ENCODE measurements at places on chromosomes 6 and 20.

DNA sequence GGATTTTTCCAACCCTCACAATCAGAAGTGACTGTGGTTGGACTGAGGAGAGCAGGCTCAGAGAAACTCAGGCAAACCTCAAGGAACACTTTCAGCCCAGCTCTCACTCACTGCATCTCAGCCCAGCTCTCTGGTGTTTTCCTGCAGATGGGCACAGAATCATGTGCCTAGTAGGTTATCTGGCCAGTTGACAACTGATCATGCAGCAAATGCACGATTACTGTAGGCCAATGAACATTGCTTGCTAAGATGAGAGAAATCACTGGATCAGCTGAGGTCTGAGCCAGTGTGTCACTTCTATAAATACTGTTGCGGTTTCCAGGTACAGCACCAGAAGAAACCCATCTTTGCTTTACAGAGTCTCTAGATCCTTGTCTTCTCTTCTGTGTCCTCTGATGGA, 540.5 kb downstream of the CD83 start:
- no peak for DNase-seq

GRCh38 chr6:11235062-11235461, 2.6 kb upstream of the NEDD9 start:
- no peak for DNase-seq

- no peak for DNase-seq
These were observed 50.3 kb downstream of the ABHD12 start for GRCh38 chr20:25340380-25340779.

- no peak for DNase-seq
These were observed 420 bp upstream of the MCCD1 start for GRCh38 chr6:31528307-31528777.

GRCh38 chr6:158561321-158561884, 1.5 kb downstream of the TMEM181 start:
- DNase-seq, result no peak

- no peak for DNase-seq
These were observed 78.5 kb upstream of the SIRPA start for GRCh38 chr20:1816384-1817381.

- DNase-seq, result no peak
These were observed 102.7 kb upstream of the QKI start for GRCh38 chr6:163311830-163312229.

DNA sequence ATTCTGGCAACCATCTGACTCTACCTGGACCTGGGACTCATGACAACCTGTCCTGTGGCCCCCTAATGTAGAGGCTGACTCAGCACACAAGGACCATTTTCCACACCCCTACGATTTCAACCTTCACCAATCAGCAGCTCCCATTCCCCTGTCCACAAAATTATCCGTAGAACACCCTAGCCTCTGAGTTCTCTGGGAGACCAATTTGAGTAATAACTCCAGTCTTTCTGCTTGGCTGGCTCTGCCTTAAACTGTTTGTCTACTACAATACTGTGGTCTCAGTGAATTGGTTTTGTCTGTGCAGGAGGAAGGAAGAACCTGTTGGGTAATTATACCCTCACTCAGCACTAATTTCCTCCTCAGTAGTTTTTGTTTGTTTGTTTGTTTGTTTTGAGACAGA, 99.3 kb upstream of the MRPS10 start:
- DNase-seq, result no peak

GRCh38 chr6:160112628-160113299, 8.9 kb upstream of the SLC22A1 start:
- no peak for DNase-seq

DNA sequence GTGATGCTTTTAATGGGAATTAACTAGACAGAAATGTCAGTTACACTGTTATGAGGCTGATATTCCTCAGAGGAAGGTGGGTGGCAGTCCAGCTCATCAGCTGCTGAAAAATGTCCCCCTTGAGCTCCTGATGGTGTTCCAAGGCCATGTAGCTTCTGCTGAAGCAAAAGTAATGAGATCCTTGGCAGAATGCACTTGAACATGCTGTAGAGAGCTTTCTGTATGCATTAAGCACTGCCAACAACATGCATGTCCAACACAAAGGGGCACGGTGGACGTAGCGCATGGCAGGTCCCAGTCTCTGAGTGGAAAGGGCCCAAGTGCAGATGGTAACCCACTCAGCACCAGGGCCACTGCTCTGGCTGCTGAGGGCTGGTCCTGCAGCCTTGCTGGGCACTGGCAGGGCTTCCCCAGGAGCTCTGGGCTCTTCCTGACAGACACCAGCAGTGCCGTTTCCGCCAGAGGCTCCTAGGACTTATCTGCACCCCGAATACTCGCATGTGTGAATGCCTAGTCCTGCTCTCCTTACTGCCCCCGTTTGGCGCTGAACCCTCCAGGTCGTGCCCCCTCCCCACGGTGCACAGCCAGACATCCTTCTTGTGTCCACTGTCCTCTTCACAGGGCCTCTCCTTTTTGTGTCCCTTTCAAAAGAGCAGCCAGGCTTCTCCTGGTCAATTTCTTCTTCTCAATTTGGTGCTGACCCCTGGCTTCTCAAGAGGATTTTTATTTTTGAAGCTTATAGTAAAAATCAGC, 18.6 kb upstream of the SYNDIG1 start:
- DNase-seq, result no peak

DNA sequence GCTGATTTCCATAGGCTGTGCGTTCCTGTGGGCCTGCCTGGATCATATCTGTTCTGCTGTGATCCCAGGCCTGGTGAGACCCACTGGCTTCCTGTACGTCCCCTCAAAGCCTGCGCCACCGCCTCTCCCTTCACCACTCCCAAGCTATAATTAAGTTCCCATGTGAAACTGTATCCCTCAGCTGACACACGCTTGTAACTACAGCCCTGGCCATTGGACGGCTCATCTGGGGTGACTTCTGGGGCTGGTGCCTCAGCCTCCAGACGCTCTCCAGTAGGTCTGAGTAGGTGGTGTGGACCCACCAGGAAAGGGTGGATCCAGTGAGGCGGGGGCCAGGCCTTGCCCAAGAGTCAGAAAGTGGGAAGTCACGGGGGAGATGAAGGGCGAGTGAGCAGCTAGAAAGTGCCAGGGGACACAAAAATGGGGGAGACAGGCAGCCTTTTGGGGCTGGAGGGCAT, 21.0 kb downstream of the PPARD start:
- no peak for DNase-seq

- DNase-seq, result no peak
These were observed 485 bp downstream of the TGIF2 start for GRCh38 chr20:36573798-36574365.

DNA sequence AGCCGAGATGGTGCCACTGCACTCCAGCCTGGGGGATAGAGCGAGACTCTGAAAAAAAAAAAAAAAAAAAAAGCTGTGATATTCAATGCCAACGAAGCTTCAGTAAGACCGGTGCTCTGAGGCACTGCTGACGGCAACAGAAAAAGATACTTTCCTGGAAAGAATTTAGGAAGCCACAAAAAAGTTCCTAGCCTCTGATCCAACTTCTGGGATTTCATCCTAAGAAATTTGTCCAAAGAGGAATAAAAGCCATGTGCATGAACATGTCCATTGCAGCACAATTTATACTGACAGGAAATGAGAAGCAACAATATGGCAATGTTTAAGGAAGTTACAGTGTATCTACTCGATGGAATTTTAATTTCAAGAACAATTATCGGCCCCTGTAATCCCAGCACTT, 24.5 kb upstream of the CARMIL1 start:
- no peak for DNase-seq

GRCh38 chr6:33746651-33747100, at the start of gene IP6K3:
Gene IP6K3 (minus strand): TSS chr6:33746905. CDS start chr6:33735476, 11,429 bp downstream.
- DNase-seq, result no peak

GRCh38 chr20:41308726-41309413, 8.7 kb downstream of the ZHX3 start:
- no peak for DNase-seq

GRCh38 chr6:43674291-43674690, 13.3 kb downstream of the MRPS18A start:
- no peak for DNase-seq

DNA sequence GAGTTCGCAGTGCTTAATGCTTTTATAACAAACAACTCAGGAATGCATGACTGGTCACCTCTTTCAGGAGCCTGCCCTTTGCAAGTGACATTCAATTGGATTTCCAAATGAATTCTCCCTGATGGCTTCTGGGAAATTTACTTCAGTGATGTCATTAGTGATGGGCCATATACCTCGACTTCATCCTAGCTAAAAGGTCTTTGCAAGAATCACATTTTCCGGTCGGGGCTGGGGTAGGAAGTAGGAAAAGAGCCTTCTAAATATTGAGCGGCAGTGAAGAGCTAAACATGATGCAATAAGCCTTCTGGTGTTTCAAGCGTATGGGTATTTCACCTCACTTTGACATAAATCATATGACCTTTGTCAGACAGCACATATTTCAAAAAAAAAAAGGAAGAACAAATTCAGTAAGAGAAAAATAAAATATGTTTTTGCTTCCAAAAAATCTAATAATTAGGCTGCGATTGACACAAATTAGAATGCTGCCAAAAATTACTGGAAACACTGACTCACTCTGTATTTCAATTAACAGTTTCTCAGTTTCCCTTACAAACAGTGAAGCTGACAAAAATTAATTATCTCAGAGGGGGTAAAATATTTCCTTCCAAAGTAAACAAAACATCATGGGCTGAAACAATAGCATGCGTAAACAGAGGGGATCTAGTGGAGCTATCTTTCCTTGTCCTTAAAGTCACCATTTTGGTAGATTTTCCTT, 39.8 kb downstream of the ADTRP start:
- no peak for DNase-seq

DNA sequence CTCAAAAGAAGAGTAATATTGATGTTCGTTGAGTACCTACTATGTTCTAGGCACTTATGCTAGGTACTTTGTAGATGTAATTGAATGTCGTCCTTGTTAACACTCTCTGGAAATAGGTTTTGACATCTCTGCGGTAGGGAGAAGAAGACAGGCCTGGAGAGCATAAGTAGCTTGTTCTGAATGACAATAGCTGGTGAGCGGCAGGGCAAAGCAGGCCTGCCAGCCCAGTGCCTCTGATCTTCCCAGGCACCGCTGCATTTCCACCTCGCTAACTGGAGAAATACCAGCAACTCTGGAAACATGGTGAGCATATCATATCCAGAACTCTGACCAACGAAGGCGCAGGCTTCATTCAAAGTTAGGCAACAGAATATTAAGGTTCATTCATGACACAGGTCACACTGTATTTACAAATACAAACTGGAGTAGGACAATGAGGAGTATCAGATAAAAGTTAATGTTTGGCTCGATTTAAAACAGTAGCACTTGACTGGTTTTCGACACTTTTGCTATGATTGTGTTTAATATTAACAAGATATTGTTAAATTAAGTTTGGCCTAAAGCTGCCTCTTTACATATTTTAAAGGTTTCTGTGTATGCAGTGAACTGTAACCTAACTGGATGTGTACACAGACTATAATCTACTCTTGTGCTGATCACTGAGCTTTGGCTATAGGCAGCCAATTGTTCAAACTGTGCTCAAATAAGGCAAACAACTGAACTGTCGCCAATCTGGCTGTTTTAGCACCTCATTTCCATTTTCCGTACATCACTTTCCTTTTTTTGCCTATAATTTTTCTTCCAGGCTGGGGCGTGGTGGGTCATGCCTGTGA, 54.1 kb downstream of the PPP1R3G start:
- no peak for DNase-seq

DNA sequence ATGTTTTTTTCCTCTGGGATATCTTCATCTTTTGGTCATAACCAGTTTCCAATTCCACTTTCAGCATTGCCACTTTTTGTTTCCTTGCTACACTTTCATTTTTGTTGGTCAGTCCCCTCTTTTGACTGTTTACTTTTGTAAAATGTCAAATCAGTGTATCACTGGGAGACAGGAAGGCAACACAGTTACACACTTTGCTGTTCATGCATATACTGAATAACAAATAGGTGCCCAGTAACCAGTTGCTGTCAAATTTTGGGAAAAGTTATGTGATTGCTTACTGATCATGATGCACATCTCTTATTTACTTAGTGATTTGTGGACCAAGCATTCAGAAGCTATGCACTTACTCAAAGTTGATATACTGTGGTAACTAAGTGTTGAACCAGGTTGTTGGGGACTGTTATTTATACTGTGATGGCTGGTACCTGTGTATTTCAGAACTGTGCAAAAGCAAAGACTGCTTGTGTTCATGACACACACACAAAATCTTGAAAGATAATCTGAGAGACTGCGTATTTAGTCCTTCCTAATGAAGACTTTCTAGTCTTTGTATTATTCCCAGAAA, 41.0 kb downstream of the ZNF292 start:
- DNase-seq, result no peak

GRCh38 chr6:137122612-137123011, 50.8 kb downstream of the IL22RA2 start:
- DNase-seq, result no peak

DNA sequence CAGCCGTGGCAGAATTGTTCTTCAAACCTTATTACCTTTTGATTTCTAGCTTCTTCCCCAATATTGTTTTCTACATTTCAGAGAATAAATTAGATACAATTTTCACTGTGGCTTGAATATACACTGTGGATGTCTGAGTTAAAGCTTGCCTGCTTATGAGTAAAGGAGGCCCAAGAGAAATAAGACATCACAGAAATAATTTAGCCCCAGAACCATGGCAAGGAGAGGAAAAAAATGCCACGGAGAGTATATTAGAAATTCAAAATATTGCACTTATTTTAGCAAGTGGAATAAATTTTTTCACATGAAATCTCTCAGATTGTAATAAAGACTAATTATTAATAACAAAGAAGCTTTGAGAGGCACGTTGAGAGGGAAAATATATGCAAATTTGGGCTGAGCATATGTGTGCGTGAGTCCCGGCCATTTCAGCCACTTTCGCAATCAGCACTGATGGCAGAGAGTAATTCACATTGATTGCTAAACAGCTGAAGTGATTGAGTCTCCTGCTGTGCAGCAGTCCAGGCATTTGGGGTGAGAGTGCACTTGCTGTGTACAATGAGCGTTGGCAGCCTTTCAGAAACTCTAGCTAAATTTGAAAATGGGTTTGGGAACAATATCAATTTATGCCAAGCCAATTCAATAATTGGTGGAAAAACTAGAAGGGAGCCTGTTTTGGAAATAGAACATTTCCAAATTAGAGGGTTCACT, 596.0 kb downstream of the EPM2A start:
- DNase-seq, result no peak

DNA sequence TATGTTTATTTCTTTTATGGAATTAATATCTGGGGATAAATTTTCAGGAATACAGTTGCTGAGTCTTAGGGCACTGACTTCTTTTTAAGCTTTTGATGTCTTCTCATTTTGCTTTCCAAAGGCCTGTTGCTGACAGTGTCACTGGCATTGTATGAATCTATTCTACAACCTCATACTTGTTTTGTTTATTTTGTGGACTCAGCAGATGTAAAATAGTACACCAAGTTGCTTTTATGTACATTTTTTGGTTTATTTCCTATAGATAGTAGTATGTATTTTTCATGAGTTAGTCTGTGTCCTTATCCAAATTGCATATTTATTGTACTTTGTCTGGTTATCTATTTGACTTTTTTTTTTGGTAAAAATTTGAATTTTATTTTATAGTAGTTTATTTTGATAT, 35.0 kb downstream of the FAM162B start:
- DNase-seq, result no peak

Measured in stimulated activated CD8-positive, alpha-beta memory T cell treated with anti-CD3 and anti-CD28 coated beads, Interleukin-4, amount 100 ng/mL, for 1 hour (primary cell).